B cell (primary cell): ENCODE measurements at places on chromosomes 7 and 10.

- no peak for DNase-seq
Measured at GRCh38 chr7:16688249-16688648, 42.3 kb downstream of the BZW2 start.

- DNase-seq: no peak
Measured at GRCh38 chr10:93166134-93166533, 92.4 kb downstream of the CYP26A1 start.

GRCh38 chr10:70917226-70917625 is 28.9 kb upstream of the PCBD1 start:
- DNase-seq: no peak

DNA sequence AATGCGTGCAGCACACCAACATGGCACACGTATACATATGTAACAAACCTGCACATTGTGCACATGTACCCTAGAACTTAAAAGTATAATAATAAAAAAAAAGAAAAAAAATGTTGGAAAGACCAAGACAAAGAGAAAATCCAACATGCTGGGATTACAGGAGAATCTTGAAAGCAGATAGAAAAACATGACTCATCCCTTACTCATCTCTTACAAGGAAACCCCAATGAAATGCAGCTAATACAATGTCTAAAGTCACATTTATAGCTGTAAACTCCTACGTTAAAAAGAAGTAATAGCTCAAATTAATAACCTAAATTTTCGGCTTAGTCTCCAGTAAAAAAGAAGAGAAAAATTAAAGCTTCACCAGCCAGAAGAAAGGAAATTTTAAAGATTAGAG is 47.5 kb upstream of the DGKB start:
- no peak for DNase-seq
